CD8-positive, alpha-beta memory T cell (primary cell): ENCODE measurements at places on chromosomes 3 and 15.

GRCh38 chr3:99376926-99377325 is 261.5 kb upstream of the COL8A1 start:
- DNase-seq = no peak

- no peak for DNase-seq
These were observed 125.1 kb upstream of the ZBTB20 start for GRCh38 chr3:115272036-115272824.

- no peak for DNase-seq
These were observed 161.2 kb upstream of the NSMCE3 start for GRCh38 chr15:29430831-29431230.

DNA sequence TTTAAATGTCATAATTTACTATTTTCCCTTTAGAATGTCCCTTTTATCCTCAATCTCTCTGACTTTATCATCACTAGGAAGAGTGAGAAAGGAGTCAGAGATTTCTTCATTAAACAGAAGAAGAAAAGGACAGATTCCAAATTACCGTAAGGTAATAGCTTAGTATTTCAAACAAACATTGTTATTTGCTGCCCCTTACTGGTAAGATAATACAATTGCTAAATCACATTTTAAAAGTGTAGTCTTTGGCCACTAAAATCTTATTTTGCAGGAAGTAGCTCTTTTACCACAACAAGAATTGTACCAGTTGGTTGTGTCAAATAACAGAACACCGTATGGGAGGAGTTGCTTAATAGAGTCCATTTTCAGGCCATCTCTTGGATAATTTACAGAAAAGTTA is 53.7 kb downstream of the CGGBP1 start:
- DNase-seq = peak; percentile 34

DNA sequence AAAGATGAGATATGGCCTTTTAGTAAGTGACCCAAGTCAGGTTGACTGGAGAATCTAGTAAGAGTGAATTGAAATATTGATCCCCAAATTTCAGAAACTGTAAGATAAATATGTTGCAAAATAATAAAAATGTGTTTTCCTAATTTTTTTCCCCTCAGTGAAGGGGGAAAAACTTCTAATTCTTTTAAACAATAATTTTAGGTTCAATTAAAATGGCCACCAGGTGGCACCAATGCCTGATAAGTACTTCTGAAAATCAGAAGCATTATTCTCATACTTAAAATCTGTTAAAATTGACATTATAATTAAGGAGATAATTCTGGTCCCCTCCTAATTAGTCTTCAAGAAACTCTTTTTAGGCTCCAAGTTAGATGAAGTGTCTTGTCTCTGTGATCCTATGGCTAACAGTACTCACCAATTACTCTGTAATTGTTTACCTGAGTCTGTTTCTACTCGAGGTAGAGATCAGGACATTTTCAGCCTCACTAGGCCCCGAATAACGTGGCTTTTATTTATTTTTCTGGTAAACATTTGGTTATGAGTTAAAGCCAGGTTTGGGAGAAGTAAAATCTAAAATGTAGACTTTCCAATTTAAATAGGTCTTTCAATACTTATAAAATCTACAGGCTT is 52.6 kb downstream of the NMD3 start:
- DNase-seq = peak; percentile 47

DNA sequence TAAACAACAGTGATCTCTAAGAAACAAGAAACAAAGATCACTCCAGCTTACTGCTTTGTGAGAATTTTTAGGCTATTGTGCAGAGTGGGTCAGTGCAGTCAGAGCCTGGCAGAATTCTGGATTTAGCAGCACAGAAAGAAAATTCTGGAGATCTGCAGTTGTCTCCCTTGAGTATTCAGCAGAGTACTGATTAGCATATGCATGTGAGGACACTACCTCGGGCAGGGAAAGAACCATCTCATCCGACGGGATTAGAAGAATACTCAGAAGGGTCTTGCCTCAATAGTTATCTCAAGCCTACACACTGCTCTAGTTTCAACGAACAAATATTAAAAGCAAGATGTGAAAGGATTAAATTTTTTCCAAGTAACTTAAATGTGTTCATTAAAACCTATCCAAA is 70.7 kb downstream of the TRPC1 start:
- no peak for DNase-seq

DNA sequence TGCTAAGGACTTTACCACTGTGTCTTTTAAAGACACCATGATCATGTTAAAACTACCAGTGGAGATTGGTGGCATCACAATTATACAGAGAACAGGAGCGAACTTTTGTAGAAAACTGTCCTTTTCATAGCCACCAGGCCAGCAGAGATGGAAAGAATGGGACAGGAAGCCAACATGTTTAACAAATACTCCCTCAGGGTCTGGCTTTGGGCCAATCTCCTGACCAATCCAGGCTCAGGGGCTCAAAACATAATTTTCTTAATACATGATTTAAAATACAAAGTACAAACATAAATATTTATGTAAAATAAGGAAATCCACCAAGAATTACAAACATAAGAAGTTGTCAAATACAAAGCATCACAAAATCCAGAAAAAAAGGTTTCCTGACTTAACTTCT is 266.0 kb downstream of the VPS13C start:
- DNase-seq = no peak

DNA sequence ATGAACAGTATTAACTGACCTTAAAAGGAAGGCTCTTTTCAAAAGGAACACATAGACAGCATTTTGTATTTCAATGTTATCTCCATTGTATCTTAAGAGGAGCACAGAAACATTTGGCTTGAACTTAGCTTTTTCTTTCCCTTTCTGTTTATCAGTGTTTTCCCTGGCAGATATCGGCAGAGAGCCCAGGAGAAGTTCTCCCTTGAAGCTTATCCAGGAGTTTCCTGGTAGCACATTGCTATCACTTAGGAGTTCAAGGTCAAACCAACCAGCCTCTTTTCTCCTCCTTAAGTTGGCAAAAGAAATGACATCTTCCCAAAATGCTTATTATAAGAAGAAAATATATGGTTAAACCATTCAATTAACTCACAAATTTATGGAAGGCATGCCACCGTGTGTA is 344.6 kb upstream of the UBE2E2 start:
- no peak for DNase-seq

GRCh38 chr3:160649596-160649995 is 27.4 kb upstream of the ARL14 start:
- DNase-seq = no peak

DNA sequence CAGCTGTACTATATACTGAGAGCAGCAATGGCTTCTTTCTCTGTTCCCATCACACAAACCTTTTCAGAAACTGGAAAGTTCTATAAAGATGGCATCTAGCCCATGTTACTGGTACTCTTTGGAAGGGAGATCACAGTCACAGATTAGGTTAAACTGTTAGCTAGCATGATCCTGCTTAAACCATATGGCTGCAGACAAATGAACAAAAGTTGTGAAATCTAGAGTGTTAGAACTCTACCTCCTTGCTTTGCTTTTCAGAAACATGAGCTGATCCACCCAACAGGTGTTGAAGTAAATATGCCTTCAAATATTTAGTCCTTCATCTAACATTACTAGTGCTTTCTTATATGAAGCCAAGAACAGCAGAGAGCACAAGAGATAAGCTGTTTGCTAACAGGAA is 102.6 kb downstream of the SNRK start:
- no peak for DNase-seq

- no peak for DNase-seq
These were observed 255.3 kb upstream of the ZPLD1 start for GRCh38 chr3:102179326-102180177.

- DNase-seq = no peak
These were observed 636.1 kb upstream of the NAALADL2 start for GRCh38 chr3:174223042-174223441.

GRCh38 chr15:77988347-77989295 is 88.9 kb downstream of the TBC1D2B start:
- DNase-seq = no peak

GRCh38 chr3:177551431-177551836 is 354.2 kb upstream of the TBL1XR1 start:
- no peak for DNase-seq

GRCh38 chr15:62209322-62209721 is 44.2 kb upstream of the C2CD4B start:
- no peak for DNase-seq

DNA sequence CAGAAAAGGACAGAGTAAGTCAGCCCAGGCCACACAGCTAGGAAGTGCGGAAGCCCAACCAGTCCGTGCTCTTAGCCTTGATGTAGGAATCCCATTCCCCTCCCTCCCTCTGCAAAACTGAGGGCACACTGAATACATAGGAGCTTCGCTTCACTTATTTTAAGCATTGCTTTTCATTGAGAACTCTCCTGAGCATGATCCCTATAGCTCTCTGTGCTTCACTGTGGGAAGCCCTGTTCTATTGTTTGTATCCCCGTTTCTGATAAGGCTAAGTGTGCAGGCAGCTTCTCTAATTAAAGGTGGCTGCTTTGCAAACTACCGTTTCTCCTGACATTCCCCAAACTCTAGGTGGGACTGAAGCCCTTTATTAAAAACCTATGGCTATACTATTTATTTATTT is 29.9 kb downstream of the IL5RA start:
- DNase-seq = no peak

DNA sequence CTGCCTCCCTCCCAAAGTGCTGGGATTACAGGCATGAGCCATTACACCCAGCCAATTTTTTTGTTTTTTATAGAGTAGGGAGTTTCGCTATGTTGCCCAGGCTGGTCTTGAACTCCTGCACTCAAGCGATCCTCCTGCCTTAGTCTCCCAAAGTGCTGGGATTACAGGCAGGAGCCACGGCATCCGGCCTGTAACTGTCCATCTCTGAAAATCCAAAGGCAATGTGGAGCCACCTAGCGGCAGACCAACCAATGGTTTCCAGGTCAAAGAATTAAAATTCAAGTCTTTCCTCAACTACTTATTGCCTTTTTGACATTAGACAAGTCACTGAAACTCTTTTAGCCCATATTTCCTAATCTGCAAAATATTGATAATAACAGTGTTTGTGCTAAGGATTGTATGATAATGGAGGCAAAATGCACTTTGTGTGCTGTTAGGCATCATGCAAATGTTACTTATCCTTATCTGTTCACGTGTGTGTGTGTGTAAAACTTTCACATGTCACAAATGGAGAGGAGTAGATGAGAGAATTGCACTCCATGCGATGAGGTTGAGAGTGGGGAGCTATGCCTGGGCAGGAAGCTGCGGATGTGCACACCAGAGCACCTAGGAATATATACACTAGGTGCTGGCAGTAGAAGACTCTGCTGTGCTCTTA is 48.7 kb downstream of the COL8A1 start:
- DNase-seq = no peak

DNA sequence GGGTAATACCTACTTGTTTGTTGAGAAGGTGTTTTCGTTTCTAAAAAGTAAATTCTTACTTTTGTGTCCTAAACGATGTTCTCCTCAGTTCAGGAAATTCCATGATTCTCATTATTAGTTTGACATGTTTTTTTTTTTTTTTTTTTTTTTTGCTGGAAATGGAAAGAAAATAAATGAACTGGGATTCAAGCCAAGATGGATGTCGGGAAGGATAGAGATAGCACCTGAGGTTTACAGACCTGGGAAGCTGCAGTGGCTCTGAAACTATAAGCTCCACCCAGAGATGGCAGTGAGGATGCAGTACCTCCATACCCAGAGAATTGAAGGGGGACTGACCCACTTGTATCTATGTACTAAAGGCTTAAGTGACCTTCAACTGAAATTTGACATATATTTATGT is 334.6 kb upstream of the TGFBR2 start:
- no peak for DNase-seq

- DNase-seq = no peak
These were observed 768 bp downstream of the AAGAB start for GRCh38 chr15:67253549-67254237.

GRCh38 chr3:190320594-190321362 is 1.5 kb downstream of the CLDN1 start:
- DNase-seq = no peak

DNA sequence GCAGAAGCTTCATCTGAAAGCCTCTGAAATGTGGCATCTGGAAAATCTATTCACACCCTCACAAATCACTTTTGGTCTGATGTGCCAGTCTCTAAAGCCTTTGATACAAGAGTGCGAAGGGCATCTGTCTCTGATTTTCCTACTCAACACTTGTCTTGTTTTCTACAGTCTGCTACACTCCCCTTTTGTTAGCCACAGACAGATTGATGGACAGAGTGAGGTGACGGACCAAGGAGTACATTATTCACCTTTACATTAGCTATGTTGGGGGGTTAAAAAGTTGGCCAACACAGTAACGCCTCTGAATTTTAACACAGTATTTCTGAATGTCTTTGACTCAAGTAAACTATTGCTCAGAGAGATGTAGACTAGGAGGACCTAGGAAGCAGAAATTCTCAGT is 63.1 kb downstream of the TNIK start:
- no peak for DNase-seq

DNA sequence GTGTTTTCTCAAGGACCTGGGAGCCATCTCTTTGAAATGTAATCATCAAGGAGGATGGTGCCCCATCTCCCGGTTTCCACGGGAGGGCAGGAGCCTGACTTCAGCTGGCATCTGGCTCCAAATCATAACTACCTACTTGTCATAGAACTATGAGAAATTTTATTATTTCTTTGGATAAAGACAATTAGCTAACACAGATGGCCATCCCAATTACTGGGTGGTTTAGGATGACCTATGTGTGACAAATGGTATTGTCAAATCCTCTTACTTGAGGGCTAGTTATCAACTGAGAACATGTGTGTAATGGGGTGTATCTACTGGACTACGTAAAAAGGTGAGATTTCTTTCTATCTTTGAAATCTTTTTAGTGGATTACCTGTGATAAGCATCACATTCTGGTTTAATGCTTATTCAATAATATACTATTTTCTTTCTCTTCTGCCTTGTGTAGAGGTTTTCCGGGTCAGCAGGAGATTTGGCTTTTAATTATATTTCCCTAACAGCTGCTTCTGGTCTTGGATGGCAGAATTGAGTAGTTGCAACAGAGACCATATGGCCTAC is 15.3 kb upstream of the PARP14 start:
- DNase-seq = no peak

GRCh38 chr15:89486726-89487050 is 9.7 kb downstream of the RHCG start:
- peak; percentile 28 for DNase-seq

- DNase-seq = no peak
These were observed 61.3 kb upstream of the MME start for GRCh38 chr3:155018621-155019330.
